CD4-positive, alpha-beta T cell treated with Interleukin-4 for 1 hour (primary cell): ENCODE measurements at places on chromosomes 13 and 19.

DNA sequence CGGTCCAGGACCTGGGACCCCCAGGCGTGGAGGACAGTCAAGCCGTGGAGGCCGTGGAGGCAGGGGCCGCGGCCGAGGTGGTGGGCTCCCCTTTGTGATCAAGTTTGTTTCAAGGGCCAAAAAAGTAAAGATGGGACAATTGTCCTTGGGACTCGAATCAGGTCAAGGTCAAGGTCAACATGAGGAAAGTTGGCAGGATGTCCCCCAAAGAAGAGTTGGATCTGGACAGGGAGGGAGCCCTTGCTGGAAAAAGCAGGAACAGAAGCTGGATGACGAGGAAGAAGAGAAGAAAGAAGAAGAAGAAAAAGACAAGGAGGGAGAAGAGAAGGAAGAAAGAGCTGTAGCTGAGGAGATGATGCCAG is 2.3 kb downstream of the KMT2B start:
- no peak for DNase-seq

GRCh38 chr19:37778613-37779126 is 716 bp downstream of the ZNF573 start:
- no peak for DNase-seq

DNA sequence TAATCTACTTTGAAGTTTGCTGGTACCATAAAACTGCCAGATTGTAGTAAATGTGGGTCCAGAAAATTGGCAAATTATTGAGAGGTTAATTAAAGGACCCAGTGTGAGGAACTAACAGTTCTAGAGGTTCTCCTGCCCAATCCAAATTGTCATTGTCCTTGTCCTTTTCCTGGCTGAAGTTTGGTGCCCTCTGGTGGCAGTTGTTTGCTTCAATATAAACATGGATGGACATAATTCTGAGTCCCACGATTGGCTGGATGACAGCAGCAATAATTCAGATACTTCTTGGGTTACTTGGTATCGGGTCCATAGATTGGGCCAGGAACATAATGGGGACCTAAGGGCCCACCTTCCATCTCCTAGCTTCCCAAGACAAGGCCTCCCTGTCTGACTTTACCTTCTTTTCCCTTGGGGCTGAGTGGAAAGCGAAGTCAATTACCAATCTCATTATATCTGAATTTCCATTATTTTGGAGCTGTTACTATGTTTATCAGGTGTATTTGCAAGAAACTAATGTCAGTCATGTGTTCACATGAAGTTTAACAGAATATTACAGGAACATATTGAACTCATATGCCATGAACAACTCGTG is 33.8 kb upstream of the GARRE1 start:
- DNase-seq, result peak; percentile 63

GRCh38 chr13:80074143-80074752 is 266.7 kb downstream of the SPRY2 start:
- no peak for DNase-seq

DNA sequence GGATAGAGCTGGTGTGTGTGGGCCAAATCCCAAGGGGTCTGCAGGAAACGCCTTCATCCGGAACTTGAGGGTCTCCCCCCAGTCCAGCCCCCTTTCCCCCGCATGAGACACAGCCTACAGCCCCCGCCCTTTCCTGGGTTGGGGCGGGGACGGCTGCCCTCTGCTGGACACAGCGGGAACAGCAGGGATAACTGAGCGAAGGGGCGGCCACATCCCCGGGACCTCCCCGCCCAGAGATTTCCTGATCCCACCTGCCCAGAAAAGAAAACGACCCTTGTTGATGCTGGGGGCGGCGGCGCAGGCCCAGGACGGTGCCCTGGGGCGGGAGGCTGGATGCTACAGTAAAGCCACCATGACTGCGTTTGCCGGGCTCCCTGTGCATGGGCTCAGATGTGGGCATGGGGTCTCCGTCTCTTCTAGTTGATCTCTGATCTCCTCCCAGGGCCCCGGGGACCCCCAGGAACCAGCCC is 14.2 kb downstream of the ONECUT3 start:
- peak; percentile 46 for DNase-seq

- DNase-seq, result no peak
Measured at GRCh38 chr13:63517371-63517770, 2101.7 kb upstream of the PCDH20 start.

DNA sequence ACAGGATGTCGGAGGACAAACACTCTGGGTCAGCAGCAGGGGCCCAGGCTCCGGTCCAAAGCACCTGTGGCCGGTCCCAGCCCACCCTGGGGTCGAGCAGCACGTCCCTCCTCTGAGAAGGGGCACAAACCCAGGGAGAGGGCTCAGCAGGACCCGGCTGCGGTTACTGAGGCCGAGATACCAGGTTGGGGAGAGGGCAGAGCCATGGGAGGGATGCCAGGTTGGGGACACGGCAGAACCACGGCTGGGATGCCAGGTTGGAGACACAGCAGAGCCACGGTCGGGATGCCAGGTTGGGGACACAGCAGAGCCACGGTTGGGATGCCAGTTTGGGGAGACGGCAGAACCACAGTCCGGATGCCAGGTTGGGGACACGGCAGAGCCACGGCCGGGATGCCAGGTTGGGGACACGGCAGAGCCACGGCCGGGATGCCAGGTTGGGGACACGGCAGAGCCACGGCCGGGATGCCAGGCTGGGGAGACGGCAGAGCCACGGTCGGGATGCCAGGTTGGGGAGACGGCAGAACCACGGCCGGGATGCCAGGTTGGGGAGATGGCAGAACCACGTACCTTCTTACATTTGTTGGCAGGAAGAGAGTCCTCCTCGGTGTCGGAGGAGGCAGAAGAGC is 18.5 kb downstream of the MIER2 start:
- DNase-seq, result no peak

DNA sequence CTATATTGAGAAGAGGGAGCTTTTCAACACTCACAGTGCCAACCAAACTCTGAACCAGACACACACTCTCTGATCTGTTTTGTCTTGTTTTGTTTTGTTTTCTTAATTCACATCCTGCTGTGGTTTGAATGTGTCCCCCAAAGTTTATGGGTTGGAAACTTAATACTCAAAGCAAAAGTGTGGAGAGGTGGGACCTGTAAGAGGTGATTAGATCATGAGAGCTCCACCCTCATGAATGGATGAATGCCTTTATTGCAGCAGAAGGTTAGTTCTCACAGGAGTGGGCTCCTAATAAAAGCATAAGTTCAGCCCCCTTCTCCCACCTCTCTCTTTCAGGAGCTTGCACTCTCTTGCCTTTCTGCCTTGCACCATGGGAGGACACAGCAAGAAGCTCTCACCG is 957.1 kb downstream of the PCDH9 start:
- no peak for DNase-seq

GRCh38 chr19:14250870-14251269 is 44.9 kb upstream of the ADGRL1 start:
- DNase-seq, result no peak

GRCh38 chr19:39152066-39152465 is 26.5 kb downstream of the PAK4 start:
- DNase-seq, result no peak

DNA sequence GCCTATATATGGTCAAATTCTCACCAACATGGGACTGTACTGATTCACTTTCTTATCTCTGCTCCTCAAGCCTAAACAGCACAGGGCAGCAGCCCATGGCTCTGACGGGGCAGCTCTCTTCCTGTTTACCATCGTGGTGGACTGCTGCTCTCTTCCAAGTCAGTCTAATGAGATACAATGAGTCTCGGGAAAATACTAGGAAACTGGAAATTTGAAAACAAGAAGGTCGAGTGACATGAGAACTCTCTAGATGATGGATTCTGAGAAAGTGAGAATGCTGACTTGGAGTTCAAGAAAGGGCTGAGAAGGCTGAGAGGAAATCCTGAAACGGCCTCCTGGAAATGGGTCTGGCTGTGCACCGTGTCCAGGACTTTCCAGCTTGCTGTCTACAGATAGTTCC is 122.8 kb upstream of the ARGLU1 start:
- DNase-seq, result no peak

GRCh38 chr13:30422054-30422839 is at the start of gene UBE2L5:
Gene UBE2L5, plus strand, starts transcription at chr13:30422493. Its CDS starts 5,498 bp downstream, at chr13:30427991.
- peak; percentile 66 for DNase-seq

DNA sequence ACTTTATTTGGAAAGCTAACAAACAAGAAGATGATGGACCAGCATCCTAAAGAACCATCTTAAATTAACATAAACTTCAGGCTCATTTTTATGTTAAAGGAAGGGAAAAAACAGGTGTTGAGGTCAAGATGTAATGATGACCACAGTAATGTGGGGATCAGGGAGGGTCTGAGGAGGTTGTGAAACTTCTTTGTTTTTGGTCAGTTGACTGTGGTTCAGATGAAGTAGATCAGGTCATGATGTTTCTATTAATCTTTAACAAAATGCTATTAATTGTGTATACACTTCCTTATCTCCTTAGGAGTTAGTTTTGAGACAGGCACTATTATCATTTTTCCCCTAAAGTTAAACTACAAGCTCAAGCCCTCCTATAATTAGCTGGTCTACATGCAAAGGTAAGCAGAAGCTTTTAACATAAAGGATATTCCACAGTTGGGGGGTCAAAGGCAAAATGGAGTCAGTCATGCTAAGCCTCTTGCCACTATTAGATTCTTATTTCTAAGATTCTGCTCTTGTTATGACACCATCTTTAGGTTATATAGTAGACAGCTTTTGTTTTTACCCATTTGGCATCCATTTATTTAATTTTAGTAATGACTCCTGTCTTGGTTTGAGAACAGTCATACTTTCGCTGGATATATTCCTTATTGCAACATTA is 800.1 kb upstream of the PCDH9 start:
- DNase-seq, result no peak

DNA sequence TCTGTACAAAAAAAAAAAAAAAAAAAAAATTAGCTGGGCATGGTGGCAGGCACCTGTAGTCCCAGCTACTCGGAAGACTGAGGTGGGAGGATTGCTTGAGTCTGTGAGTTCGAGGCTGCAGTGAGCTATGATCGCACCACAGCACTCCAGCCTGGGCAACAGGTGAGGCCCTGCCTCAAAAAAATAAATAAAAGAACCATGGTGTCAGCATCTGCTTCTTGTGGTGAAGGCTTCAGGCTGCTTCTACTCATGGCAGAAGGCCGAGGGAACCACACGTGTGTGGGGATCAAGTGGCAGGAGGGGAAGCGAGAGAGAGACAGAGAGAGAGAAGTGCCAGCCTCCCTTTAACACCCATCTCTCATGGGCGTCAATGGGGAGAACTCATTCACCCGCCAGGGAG is 13.5 kb downstream of the BCL3 start:
- no peak for DNase-seq

DNA sequence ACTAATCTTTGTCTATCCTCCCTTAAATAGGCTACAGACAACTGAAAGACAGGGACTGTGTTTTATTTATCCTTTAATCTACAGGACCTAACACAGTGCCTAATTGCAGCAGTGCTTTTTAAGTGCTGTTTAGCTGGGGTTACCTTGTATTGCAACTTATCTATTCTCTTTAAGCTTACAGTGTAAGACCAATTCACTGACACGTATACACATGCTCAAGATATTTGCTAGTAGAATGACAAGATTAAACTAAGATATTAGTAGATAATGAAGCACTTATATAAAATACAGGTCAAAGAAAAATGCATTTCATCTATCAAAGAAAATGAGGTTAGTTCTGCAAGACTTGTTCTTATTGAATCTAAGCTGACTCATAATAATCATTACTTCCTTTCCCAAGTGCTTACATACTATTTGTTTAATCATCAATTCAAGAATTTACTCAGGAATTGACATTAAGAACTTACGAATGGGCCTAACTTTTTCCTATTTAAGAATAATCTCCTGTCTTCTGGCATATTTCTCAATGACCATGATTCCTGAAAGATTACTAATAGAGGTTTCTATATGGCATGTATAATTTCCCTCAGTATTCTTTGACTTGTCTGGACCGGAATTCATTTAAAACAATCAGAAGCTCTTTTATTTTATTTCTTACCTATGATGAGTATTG is 75.8 kb upstream of the MAB21L1 start:
- no peak for DNase-seq
